Stimulated activated CD8-positive, alpha-beta memory T cell treated with anti-CD3 and anti-CD28 coated beads, Interleukin-15, amount 100 ng/mL, for 24 hours (primary cell): ENCODE measurements at places on chromosomes 4 and X.

GRCh38 chrX:108590496-108590895, 145.9 kb downstream of the IRS4 start:
- no peak for DNase-seq

DNA sequence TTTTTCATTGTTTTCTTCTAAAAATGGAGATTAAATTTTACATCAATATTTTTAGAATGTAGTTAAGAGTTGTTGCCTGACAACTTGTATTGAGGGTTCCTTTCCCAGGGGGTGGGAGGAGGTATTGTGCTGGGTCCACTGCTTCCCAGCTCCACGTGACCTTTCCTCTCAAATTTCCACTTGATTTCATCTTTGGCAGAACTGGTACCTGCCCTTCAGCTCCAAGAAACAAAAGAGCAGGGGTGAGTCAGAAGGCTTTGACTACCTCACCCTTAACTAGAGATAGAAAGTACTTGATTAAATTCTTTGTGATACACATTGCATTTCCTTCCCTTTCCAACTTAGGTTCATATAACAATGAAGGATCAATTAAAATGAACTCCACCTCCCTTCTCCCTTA, 19.7 kb downstream of the TRIM2 start:
- DNase-seq, result no peak

GRCh38 chrX:97367125-97367524, 483.4 kb downstream of the RPA4 start:
- DNase-seq, result no peak

DNA sequence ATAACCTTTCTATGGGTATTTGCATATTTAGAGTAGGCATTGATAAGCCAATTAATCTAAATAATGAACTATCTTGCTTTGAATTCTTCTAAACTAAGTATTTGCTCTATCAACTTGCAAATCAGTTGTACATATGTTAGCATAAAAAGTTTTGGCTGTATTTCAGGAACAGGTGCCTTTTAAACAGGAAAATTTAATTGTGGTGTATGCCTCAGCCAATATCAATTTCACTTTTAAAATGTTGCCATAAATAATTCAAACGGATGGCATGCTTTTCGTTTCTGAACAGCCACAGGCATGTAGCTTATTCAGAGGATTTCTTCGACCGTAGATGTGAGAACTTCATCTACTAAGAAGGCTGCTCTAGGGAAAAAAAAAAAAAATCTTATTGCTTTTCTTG, 99.9 kb downstream of the DCLK2 start:
- no peak for DNase-seq

GRCh38 chrX:16785247-16786138, 773 bp upstream of the TXLNG start:
- no peak for DNase-seq

DNA sequence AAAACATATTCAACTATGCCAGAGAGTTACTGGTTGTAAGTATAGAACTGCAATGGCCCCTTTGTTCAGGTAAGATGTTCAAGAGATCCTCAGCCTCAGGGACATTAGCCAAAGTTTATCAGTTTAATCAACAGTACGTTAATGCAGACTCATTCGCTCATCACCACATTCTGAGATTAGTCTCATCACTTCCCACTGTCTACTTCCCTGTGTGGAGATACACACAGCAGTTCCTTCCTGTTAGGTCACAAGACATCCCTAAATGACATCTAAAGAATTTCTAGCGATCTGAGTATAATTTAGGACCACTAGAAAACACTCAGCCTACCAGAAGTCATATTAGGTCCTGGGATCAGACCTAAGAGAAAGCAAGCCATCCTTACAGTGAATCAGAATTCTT, 10.4 kb downstream of the SLC10A7 start:
- DNase-seq, result no peak

- DNase-seq, result peak; percentile 58
These were observed 10.4 kb downstream of the L1CAM start for GRCh38 chrX:153875391-153876111.

GRCh38 chr4:20754036-20754435, 53.8 kb downstream of the PACRGL start:
- no peak for DNase-seq

DNA sequence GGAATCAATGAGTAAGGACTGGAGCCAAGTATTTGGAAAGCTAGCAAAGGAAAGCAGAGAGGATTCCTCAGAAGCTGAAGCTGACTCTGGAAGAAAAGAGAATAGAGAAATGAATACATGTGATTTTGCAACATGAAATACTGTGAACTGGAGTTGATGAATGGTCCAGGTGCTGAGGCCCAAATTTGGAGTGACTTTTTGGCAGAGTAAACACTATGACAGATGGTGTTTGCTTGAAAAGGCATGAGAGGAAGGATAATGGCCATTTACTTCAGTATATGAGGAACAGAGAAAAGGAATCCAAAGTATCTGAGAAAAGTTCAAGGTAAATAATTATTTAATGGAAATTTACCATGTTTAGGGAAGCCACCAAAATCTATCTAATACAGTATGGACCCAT, 236.7 kb downstream of the SLITRK2 start:
- DNase-seq, result no peak
